Glutamatergic neuron (in vitro differentiated cells): ENCODE measurements at places on chromosomes 3 and 15. TPM values are rescaled to one million over a fixed set of nuclear protein-coding genes. Genes with fewer than 3 reads are reported as not detected.

DNA sequence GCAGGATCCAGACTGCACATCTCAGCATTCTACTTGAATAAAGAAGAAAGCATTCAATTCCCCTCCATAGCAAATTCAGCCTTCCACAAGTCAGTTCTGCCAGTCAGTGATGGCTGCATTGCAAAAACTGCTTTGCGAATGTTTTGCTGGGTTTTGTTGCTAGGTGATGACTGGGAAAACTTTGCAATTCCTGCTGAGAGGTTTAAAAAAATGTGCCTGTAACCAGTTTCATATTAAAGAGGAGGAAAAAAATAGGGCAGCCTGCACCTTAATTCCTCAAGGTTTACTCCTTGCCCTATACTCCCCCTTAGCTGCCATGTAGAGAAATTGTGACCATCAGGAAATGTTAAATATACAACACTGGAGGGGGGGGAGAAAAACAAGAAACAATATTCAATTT lies 225.6 kb upstream of the ATP11B start:
- H3K4me3 ChIP-seq: no peak overlapping the region
- no peaks in the 10 kb centered on the region for H3K27me3 ChIP-seq
- H3K36me3 ChIP-seq: no peaks in the 10 kb centered on the region

GRCh38 chr3:18825665-18826064 lies 322.6 kb upstream of the KCNH8 start:
- H3K36me3 ChIP-seq: peaks cover 4% of the 10 kb centered on the region
- no peak overlapping the region for H3K4me3 ChIP-seq
- H3K4me1 ChIP-seq: no peaks in the 10 kb centered on the region
- no peak for DNase-seq
- H3K27me3 ChIP-seq: no peaks in the 10 kb centered on the region

DNA sequence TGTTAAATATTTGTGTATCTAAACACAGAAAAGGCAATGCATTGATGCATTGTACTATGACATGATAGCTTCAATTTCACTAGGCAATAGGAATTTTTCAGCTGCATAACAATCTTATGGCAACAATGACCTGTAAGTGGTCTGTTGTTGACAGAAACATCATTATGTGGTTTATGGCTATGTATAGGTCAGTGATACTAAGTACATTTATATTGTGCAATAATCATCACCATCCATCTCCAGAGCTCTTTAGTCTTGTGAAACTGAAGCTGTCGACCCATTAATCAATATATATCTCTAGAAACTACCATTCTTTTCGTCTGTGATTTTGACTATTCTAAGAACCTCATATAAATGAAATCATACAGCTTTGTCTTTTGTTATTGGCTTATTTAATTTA lies 200.1 kb upstream of the ZNF717 start:
- H3K4me3 ChIP-seq: no peak overlapping the region
- H3K36me3 ChIP-seq: no peaks in the 10 kb centered on the region
- DNase-seq: no peak
- no peak overlapping the region for H3K27ac ChIP-seq
- no peaks in the 10 kb centered on the region for H3K4me1 ChIP-seq

DNA sequence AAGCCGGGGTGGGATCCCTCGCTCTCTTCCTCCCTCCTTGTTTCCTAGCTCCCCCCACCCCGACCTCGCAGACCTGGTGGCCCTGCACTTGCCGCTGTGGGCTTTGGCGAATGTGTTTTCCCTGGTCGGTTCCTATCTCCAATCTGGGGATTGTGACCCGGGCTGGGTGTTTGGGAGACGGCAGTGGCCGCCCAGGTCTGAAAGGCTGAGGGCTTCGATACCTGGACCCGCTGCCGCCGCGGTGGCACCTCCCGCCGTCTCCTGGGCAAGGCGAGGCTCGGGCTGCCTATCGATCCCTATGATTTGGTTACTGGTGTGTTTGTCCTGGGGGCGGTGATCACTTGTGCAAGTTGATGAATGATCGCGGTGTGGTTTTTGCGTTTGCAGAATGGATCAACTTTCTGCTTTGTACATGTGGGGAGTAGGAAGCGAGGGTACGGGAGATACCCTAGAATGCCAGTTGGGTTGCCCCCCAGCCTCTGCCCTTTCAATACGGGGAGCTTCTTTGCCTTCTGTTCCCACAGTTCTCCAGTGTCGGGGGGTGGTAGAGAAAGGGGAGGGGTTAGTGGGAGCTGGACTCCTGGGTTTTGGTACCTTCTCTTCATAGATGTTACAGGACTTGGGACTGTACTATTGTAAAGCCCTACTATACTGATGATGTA lies 3.0 kb downstream of the BBX start:
- H3K4me3 ChIP-seq: peak overlapping the region; percentile 94
- H3K36me3 ChIP-seq: no peaks in the 10 kb centered on the region
- H3K4me1 ChIP-seq: peaks cover 8% of the 10 kb centered on the region
- DNase-seq: peak; percentile 59

DNA sequence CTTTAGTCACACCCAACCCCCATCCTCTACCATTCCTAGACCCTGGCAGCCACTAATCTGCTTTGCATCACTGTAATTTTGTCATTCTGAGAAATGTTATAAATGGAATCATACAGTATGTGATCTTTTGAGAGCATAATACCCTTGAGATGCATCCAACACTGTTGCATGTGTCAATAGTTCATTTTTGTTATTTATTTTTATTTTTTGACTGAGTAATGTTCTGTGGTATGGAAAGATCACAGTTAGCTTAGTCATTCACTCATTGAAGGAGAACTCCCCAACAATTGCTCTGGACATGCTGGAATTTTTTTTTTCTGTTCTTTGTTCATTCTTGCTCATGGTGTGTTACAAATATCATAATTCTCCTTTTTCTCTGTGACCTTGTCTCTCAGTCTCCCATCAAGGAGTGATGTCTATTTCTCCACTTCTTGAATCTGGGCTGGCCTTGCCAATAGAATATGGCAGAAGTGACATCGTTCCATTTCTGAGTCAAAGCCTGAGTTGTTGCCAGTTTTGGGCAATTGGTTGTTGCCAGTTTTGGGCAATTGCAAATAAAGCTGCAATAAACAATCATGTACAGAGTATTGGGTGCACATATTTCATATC lies 6.8 kb upstream of the ADPGK start:
- peaks cover 2% of the 10 kb centered on the region for H3K4me1 ChIP-seq
- no peak overlapping the region for H3K4me3 ChIP-seq
- no peak overlapping the region for H3K27ac ChIP-seq
- H3K36me3 ChIP-seq: no peaks in the 10 kb centered on the region

GRCh38 chr3:138935863-138936740 lies 10.8 kb downstream of the FOXL2 start:
- no peaks in the 10 kb centered on the region for H3K4me1 ChIP-seq
- H3K4me3 ChIP-seq: peak overlapping the region; percentile 84
- H3K36me3 ChIP-seq: no peaks in the 10 kb centered on the region
- peaks cover 16% of the 10 kb centered on the region for H3K27me3 ChIP-seq

- no peak overlapping the region for H3K27ac ChIP-seq
- H3K27me3 ChIP-seq: no peaks in the 10 kb centered on the region
- H3K4me1 ChIP-seq: no peaks in the 10 kb centered on the region
- H3K36me3 ChIP-seq: no peaks in the 10 kb centered on the region
- H3K4me3 ChIP-seq: no peak overlapping the region
Observed at GRCh38 chr3:44159696-44160300, 81.9 kb upstream of the TOPAZ1 start.

GRCh38 chr3:2071531-2071930 lies 27.1 kb upstream of the CNTN4 start:
- H3K4me1 ChIP-seq: no peaks in the 10 kb centered on the region
- no peaks in the 10 kb centered on the region for H3K27me3 ChIP-seq
- DNase-seq: no peak
- no peak overlapping the region for H3K27ac ChIP-seq
- no peaks in the 10 kb centered on the region for H3K36me3 ChIP-seq
- no peak overlapping the region for H3K4me3 ChIP-seq

DNA sequence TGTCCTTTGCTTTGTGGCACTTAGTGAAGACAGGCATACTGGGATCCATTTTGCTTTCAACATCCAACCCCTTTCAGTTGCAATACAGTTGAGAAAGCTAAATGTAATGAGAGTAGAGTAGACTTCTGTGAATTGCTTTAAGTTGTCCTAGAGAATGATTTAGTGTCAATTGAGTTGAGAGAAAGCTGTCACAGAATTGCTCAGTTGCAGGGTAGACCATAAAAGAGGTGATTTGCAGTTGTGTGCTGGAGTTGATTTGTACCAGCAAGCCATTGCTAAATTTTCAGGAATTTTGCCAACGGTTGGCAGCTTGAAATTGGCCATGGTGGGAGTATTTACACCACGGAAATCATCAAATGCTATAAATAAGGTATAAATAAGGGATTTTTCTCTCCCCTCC lies 2.2 kb downstream of the ABHD5 start:
- no peaks in the 10 kb centered on the region for H3K36me3 ChIP-seq
- H3K4me1 ChIP-seq: peaks cover 5% of the 10 kb centered on the region
- no peak for DNase-seq
- H3K4me3 ChIP-seq: no peak overlapping the region
- peaks cover 2% of the 10 kb centered on the region for H3K27me3 ChIP-seq

GRCh38 chr3:94241986-94242385 lies 179.1 kb downstream of the NSUN3 start:
- no peaks in the 10 kb centered on the region for H3K27me3 ChIP-seq
- H3K36me3 ChIP-seq: peaks cover 7% of the 10 kb centered on the region
- no peak for DNase-seq
- H3K27ac ChIP-seq: no peak overlapping the region

DNA sequence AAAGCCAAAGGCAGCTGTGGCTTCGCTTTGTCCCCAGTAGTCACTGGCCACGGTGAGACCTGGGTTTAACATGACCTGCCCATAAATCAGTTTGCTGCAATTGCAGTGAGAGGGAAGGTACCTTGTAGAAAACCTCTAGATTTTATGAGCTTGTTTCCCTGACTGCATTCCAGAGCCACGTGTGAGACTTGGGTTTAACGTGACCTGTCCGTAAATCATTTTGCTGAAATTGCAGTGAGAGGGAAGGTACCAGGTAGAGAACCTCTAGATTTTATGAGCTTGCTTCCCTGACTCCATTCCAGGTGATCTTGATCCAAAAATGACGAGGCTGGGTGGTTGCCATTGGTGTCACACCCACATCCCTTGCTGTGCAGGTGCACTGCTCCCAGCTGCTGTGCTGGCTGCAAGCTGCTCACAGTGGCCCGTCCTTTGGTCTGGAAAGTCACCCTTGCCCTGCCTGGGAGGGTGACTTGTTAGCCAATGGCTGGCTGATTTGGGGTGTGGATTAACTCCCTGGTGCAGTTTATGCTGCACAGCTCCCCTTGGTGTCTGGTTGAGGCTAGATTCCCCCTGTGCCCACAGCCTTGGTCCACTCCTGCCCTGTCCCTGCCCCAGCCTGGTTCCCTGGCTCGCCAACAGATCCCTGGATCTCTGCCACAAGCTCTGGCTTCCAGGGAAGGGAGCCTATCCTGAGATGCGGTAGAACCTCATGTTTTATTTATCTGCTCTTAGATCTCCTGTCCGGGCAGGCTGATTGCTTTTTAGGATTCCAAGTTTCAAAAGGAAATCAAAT lies 192.7 kb upstream of the CTDSPL start:
- H3K4me3 ChIP-seq: no peak overlapping the region
- DNase-seq: no peak
- no peak overlapping the region for H3K27ac ChIP-seq
- H3K27me3 ChIP-seq: peaks cover 5% of the 10 kb centered on the region

DNA sequence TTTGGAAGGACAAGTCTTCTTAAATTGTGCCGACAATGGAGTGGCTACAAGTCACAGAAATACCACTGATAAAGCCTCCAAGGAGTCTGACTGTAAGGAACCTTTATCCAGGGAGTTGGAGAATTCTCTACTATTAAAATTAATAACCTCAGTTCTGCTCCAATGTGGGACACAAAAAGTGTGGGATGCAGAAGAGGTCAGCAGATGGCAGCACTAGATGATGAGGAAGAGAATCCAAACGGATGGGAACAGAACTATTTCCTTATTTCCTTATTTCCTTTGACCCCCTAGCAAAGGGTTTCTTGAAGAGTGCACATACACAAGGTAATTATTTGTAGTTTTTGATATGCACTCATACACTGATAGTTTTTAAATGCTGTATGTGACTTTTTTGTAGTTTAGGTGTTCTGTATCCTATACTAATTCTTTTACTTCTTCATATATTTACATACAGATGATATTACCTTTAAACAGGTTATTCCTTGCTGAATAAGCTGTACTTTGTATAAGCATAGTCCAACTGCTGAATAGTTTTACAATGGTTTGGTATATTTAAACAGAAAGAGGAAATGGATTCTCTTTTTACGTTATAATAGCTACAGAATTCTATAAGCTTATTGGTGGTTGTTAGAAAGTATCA lies 25.6 kb upstream of the NLGN1 start:
- H3K4me1 ChIP-seq: no peaks in the 10 kb centered on the region
- no peaks in the 10 kb centered on the region for H3K36me3 ChIP-seq
- DNase-seq: peak; percentile 43
- no peak overlapping the region for H3K27ac ChIP-seq

DNA sequence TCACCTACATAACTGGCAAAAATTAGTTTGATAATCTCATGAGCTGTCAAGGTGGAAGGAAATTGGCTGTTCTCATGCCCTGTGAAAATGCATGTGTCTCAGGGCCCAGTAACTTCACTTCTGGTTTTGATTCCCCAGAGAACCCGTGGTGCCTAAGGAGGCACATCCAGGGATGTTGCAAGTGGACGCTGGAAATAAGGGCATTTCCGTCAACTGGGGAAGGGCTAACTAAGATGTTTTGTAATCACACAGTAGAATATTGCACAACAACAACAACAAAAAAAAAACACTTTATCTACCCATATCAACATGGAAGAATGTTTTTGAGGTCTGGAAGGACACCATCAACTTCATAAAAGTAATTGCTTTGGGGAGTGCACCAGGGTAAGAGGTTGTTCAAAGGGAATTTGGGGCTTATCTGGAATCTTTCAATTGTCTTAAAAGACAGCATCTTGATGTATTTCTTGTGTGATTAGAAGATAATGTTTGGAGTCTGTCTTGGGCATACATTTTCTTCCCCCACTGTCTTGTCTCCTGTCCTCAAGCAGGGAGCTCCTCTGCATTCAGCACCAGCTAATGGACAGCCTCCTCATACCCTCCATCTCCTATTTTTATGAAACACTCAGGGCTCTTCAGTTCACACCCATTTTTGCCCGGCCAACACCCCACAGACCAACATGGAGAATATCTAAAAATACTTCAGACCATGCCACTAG lies 37.2 kb upstream of the PRR20G start:
- no peak overlapping the region for H3K27ac ChIP-seq
- peaks cover 35% of the 10 kb centered on the region for H3K36me3 ChIP-seq
- no peak for DNase-seq
- H3K4me1 ChIP-seq: peaks cover 3% of the 10 kb centered on the region
- H3K27me3 ChIP-seq: no peaks in the 10 kb centered on the region

GRCh38 chr15:90013503-90013937 lies 12.4 kb downstream of the ZNF710 start:
- no peak overlapping the region for H3K4me3 ChIP-seq
- peaks cover 7% of the 10 kb centered on the region for H3K27me3 ChIP-seq
- H3K4me1 ChIP-seq: peaks cover 2% of the 10 kb centered on the region
- no peaks in the 10 kb centered on the region for H3K36me3 ChIP-seq
- H3K27ac ChIP-seq: no peak overlapping the region
- no peak for DNase-seq

Gene SI
- total RNA-seq: not detected

Gene ZDHHC23
- 1.6 TPM for total RNA-seq

Gene MYZAP
- total RNA-seq: not detected

Gene DAZL
- 0.51 TPM for total RNA-seq

Gene PDZRN3
- total RNA-seq: 21.9 TPM

Gene FEZF2
- 0.49 TPM for total RNA-seq
